ENCODE measurements at places on chromosomes 13 and 19. TPM values are rescaled to one million over a fixed set of nuclear protein-coding genes. Genes with fewer than 3 reads are reported as not detected.
A peak's percentile ranks its signal among the peaks of the same experiment; 100 is the strongest.

DNA sequence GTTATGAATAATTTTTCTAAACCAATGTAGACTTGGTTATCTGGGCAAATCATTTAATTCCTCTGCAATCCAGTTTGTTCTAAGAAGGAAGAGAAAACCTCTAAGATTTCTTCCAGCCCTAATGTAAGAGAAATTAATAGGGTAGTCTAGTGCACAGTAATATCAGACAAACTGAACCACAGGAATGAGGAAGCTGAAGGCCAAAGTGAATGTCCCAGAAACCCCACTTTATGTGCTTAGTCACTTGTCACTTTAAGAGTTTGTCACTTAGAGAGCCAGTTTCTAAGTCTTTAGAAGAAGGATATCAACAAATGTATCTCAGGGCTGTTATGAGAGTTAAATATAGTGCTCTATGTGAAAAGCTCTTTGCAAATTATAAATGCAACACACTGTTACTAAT is 750.6 kb downstream of the DIAPH3 start:
- H3K27ac ChIP-seq, result no peak overlapping the region
- peaks cover 2% of the 10 kb centered on the region for H3K27me3 ChIP-seq
- no peak overlapping the region for H3K4me3 ChIP-seq

GRCh38 chr19:35119091-35119490 is 3.5 kb downstream of the FXYD3 start:
- no peaks in the 10 kb centered on the region for H3K27me3 ChIP-seq
- no peak for DNase-seq
- no peak overlapping the region for H3K27ac ChIP-seq
- no peak overlapping the region for H3K4me3 ChIP-seq

DNA sequence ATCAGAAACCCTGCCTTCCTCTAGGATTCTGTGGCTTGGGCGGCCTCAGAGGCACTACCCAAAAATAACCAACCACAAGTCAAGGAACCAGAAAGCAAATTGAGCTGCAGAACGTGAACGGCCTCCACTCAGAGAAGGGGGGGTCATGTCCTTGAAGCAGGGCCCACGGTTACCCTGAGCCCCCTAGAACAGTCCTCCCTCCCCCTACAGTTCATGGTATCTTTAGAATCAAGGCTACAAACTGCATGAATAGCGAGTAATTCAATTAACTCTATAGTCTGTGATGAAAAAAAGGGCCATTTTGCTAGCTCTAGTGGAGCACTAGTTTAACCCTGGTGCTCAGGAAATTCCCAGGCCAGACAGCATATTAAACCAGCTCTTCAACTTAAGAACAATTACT is 79.0 kb upstream of the ZNF507 start:
- no peak overlapping the region for H3K27ac ChIP-seq
- H3K4me3 ChIP-seq, result no peak overlapping the region
- no peaks in the 10 kb centered on the region for H3K36me3 ChIP-seq

- H3K27ac ChIP-seq, result no peak overlapping the region
- H3K36me3 ChIP-seq, result peaks cover 19% of the 10 kb centered on the region
- peak overlapping the region; percentile 37 for H3K4me3 ChIP-seq
- peaks cover 10% of the 10 kb centered on the region for H3K4me1 ChIP-seq
- no peak for DNase-seq
- H3K27me3 ChIP-seq, result peaks cover 25% of the 10 kb centered on the region
Observed at GRCh38 chr19:55451163-55451964, 8.3 kb upstream of the SHISA7 start.

GRCh38 chr13:32984857-32985626 is 31.2 kb upstream of the KL start:
- H3K27ac ChIP-seq, result no peak overlapping the region
- H3K36me3 ChIP-seq, result no peaks in the 10 kb centered on the region
- H3K4me3 ChIP-seq, result no peak overlapping the region
- H3K4me1 ChIP-seq, result peaks cover 6% of the 10 kb centered on the region
- no peak for DNase-seq

GRCh38 chr19:23913931-23914330 is 755 bp upstream of the ZNF726 start:
- H3K4me1 ChIP-seq, result peaks cover 22% of the 10 kb centered on the region
- DNase-seq, result no peak
- H3K27me3 ChIP-seq, result no peaks in the 10 kb centered on the region
- peak overlapping the region; percentile 88 for H3K4me3 ChIP-seq
- peak overlapping the region; percentile 92 for H3K27ac ChIP-seq

Gene KLF5
- 1.3 TPM for total RNA-seq

Measured in activated CD8-positive, alpha-beta T cell treated with anti-CD3 and anti-CD28 coated beads for 36 hours (primary cell).